ENCODE measurements at places on chromosomes 6 and 20.

DNA sequence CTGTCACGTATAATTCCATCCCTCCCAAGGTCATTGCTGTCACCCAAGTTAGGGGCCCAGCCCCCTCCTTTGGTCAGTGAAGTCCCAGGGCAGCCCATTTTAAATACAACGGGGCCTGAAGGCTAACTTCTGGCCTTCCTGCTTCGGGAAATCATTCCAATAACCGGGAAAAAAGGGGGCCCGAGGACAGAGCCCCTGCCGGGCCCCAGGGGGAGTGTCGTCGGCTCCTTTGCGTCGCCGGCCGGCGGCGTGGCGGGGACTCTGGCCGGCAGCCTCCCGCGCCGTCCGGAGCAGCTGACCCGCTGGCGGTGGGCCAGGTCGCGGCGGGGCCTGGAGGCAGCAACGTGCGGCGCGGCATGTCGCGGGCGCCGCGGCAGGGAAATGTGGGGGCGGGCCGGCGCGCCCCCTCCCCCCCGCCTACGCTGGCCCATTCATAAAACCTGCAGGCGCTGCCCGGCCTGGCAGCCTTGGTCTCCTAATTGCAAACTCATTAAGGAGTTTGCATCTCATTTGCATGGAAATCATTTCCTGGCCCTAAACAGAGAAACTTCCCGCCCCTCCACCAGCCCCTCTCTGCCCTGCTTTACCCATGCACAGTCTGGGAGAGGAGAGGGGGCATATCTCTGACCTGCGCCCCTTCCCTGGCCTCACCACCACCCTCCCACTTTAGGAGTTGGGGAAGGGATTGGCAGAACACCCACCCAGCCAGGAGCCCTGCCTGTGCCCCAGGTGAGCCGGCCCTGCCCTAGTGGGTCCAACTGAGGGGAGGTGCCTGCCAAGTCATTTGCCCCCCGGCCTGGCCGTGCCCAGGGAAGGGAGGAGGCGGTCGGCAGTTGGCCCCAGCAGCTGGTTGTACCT, 50.7 kb downstream of the MRPL14 start:
- DNase-seq, result peak; percentile 61

GRCh38 chr20:53491462-53491861, 102.2 kb downstream of the ZNF217 start:
- DNase-seq, result no peak

DNA sequence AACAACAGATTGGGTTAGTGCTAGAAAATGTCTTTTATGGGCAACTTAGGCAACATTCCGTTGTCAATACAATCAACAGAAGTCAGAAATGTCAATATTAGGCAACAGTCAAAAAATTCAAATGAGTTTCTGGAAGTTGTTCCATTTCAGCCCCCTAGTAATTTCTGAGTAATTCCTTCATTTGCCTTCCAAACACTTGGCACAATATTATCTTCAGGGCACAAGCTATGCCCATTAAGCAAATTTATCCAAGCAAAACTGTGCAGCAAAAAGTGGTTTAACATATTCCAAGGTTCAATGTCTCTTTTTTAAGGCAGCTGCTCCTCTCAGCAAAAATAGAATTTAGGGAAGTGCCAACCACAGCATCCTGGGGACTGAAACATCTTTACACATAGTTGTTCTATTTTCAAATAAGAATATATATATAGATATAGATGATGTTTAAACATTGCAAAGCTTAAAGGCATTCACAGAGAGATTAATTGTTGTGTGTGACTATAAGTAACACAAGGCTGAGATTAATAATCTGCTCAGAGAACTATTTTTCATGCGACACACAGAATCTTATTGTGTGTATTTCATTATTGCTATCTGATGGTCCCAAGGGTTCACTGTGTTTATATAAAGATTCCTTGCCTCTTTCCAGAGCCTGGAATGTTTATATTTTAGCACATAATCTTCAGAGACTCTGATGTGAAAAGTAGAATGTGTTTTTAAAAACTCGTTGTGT, 75.2 kb upstream of the ADTRP start:
- no peak for DNase-seq

GRCh38 chr6:30877419-30878262, 6.7 kb upstream of the DDR1 start:
- peak; percentile 83 for DNase-seq

- no peak for DNase-seq
Measured at GRCh38 chr6:6927521-6928361, 180.0 kb upstream of the RREB1 start.

DNA sequence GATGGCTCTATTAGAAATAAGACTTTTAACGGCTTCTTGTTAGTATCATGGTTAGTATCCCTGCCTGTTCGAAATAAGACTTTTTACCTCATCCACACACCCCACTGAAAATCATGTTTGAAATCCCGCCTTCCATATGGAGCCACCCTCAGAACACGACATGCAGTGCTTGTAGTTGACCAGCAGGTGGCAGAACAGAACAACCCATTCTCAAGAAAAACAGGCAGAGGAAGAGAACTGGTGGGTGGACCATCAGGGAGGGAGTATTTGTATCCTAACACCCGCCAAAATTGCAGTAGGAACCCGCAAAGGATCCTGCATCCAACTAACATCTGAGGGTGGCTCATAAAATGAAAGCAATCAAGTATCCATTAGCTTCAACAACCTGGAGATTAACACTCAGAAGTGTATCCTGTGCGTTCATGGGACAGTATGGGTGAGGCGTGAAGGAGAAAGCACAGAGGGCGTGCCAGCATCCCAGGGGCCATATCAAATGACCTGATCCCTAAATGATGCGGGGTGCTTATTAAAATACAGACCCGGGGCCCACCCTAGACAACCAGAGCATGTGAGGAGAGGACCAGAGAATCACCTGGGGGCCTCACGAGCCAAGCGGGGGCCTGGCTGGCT, 89.6 kb upstream of the NHSL1 start:
- peak; percentile 52 for DNase-seq

DNA sequence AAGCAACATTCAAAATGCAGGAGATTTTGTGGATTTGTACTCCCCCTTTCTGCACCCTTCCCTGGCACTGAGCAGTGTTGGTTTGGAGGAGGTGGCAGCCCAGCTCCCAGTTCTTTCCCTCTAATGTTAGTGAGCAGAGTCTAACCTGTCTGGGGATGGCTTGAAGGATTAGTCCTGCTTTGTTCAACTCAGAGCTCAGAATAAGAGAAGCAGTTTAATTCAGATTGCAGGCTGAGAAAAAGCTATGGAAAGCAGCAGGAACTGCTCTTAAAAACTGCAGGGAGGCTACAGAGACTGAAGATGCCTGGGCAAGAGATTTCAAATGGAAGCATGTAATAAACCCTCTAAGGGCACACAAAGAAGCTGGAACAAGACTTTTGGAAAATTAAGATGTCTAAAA, 223.4 kb upstream of the GGTLC1 start:
- no peak for DNase-seq

DNA sequence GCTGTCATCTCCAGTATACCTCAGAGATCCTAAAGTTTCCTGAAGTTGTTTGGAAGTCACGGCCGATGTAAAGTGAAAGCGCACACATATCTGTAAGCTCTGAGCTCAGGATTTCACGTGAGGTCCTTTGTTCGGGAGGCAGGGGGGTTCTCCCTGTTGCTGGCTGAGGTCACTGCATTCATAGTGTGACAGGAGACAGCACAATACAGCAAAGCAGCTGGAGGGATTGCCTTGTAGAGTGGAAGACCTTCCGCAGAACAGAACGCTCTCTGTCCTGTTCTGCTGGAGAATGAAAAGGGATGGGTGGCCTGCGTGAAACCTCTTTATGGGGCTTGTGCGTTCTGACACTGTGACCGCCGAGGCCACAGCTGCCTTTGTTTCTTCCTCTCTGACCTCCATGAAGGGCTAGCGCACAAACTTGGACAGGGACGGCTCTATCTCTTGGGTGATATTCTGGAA, 13.4 kb upstream of the SERPINB1 start:
- DNase-seq, result no peak

DNA sequence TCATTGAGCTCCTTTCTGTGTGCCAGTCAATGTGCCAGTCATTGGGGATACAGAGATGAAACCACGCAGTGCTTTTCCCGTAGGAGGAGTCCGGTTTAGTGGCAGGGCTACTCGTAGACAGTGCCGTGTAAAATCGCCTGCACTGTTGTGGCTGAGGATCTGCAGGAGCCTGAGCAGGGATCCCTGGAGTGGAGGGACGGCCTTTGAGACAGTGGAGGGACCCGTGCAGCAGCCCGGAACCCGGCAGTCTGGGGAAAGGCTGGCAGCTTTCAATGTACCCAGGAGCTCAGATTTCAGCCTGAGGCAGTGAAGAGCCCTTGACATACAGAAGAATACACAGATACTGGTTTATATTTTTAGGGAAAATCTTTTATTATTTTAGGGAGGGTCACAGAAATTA, 203.3 kb downstream of the ARID1B start:
- peak; percentile 68 for DNase-seq

DNA sequence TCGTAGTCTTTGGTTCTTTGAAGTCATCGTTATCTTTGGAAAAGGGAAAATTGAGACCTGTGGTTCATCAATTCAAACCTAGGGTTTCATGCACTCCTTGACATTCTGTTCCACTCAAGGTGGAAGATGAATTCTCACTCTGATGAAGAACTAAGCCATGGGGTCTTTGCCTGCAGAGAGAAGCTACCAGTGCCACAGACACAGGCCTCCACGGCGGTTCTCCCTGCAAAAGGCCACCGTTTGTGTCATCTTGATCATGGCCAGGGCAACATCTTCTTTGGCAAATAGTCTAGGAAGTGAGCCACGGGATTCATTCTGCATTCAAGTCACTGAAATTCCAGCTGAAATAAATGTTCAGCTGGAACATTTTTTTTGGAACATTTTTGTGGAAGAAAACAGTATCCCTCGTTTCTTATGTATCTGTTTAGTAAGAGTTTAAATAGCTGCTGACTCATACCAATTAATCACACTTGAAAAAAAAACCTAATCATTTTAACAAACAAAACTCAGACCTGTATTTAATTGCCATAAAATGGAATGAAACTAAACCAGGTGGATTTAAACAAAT, 206.0 kb upstream of the FOXQ1 start:
- DNase-seq, result no peak

GRCh38 chr6:44665143-44665542, 277.6 kb downstream of the CDC5L start:
- DNase-seq, result no peak

GRCh38 chr20:35179292-35180212, 7.7 kb downstream of the PROCR start:
- DNase-seq, result no peak

GRCh38 chr6:131460614-131461000, 112.4 kb upstream of the ARG1 start:
- no peak for DNase-seq
